ENCODE measurements at places on chromosomes 5 and 9.
A peak's percentile ranks its signal among the peaks of the same experiment; 100 is the strongest.

GRCh38 chr9:37730839-37731238 lies 22.8 kb upstream of the TRMT10B start:
- DNase-seq = no peak

DNA sequence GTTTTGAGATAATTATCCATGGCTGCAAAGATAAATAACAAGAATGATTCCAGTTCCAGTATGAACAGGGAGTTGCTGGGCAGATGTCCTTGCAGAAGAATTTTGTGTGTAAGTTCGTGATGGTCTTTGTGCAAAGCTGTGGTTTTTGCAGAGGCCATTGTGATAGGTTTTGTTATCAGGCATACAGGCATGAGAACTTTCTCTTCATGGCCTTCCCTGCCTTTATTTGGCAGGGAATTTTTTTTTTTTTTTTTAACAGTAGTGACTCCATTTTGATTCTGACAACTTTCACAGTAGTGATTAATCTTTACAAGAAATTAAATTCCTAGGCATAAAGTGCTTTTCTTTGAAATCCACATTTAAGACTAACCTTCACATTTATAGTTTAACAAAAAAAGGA lies 1999.5 kb upstream of the CDH6 start:
- no peak for DNase-seq

- DNase-seq = no peak
Observed at GRCh38 chr5:103862398-103862797, 299.8 kb upstream of the NUDT12 start.

- DNase-seq = no peak
Observed at GRCh38 chr5:62138607-62139006, 167.4 kb upstream of the KIF2A start.

DNA sequence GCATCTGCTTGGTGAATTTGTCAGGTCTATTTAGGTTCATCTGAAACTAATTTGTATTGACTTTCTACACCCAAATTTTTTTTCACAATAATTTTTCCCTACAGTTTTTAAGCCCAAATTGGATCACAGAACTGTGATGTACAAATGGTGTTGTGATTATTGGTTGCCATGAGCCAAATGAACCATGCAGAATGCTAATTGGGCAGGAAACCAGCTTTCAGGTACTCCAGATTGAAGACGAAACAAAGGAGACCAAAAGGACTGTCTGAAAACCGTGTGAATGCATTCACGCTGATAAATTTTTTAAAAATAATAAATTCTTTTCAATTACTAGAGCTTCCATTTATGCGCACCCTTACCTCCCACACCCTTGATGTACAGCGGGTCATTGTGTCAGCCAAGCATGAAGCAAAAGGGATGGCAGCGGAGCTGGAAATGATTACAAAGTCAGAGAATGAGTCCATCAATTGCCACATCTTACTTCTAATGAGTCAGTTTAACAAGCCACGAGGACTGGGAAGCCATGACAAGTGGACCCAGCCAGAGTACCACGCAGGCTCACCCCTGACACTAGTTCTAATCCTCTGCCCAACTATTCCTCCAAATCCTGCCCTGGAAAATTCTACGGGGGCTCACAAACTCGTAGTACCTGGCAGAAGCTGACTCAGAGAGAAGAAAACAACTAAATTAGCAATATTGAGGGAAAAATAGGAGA lies 66.5 kb downstream of the SEMA6A start:
- no peak for DNase-seq

DNA sequence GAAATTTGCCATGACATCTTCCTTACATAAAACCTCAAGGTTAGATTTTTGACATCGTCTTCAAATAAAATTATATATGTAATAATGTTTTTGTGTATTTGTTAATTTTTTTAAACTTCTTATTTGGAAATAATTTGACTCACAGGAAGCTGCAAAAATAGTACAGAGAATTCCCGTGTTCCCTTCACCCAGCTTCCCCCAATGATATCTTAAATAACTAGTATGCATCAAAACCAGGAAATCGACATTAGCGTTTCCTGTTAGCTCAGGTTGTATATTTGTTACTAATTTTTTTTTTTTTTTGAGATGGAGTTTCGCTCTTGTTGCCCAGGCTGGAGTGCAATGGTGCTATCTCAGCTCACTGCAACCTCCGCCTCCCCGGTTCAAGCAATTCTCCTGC lies 86.3 kb upstream of the SPRY4 start:
- DNase-seq = no peak

DNA sequence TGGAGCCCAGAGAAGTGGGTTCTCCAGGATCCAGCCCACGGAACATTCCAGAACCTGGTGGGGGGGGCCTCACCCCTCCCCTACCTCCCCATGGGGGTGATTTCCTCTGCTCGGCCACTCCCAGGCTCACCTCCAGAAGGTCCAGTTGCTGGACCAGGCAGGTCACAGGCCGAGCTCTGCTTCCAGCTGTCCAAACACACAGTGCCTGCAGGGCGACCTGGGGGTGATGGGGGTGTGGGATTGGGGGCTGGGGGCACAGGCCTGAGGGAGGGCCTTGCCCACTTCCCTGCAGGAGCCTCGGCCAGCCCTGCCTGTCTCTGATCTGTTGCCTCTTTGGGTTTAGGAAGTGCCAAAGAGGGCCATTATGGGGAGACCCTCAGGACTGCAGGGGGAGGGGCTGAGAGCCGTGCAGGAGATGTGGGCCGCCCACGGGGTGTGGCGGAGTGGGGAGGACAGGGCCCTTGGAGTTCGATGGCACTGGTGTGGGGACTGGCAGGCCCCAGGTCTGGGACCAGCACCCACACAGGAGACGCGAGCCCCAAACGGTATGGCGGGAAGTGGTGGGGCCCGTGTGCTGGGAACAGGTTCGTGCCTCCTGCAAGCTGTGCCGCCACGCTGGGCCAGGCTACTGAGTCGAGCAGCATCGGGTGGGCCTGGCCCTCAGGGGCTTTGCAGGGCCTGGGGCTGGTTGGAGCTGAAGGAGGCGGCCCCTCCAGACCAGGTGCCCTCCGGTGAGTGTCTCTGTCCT lies 45.6 kb upstream of the EGFL7 start:
- no peak for DNase-seq

- peak; percentile 17 for DNase-seq
Observed at GRCh38 chr5:53261245-53261644, 151.7 kb upstream of the MOCS2 start.

DNA sequence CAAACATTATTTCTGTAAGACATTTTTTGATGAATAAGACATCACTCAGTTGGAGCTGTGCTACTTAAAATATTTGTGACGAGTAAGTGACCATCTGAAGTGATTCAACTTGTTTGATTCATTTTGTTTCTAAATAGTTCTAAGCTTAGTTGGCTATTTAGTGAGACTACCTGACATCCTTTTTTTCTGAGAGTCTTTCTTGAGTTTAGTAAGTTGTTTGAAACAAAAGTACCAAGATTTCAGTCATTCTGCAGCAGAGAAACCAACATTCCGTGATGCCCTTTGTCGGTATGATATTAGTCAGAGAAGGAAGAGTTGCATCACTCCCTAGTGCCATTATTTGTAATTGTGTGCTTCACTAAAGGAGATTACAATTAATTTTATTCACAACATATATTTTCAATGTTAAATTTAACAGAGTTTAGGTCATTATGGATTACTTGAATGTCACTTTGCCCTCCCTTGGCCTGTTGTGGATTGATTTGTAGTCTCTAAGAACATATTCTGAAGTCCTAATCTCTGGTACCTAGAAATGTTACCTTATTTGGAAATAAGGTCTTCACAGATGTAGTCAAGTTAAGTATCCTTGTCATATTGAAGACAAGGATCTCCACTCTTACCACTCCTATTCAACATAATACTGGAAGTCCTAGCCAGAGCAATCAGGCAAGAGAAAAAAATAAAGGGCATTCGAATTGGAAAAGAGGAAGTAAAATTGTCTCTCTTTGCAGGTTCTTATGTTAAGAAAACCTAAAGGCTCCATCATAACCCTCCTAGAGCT lies 212.2 kb downstream of the PCSK1 start:
- no peak for DNase-seq
